ENCODE measurements at places on chromosomes 11 and 22.
A peak's percentile ranks its signal among the peaks of the same experiment; 100 is the strongest.

DNA sequence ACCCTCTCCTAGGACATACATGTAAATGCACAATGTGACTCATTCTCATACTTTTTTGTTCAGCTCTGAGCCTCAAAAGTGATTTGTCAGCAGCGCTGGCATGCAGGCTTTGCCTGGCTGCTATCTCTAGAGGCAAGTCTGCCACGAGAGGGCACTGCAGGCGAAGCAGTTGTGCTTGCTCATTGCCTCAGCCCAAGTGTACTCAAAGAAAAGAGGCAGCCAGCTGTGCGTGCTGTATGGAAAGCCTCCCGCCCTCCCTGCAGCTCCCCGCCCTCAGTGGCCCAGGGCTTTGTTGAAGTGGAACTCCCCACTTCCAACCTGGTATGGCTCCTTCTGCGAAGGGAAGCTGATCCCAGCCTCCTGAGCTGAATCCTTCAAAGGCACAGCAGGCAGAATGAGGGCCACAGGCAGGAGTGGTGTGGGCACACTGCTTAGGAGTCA lies 16.3 kb downstream of the SDHAF2 start:
- DNase-seq: peak; percentile 49

GRCh38 chr11:13338427-13339069 lies 61.0 kb downstream of the BMAL1 start:
- DNase-seq: no peak

- no peak for DNase-seq
Observed at GRCh38 chr22:36143066-36143815, 17.3 kb downstream of the APOL3 start.

DNA sequence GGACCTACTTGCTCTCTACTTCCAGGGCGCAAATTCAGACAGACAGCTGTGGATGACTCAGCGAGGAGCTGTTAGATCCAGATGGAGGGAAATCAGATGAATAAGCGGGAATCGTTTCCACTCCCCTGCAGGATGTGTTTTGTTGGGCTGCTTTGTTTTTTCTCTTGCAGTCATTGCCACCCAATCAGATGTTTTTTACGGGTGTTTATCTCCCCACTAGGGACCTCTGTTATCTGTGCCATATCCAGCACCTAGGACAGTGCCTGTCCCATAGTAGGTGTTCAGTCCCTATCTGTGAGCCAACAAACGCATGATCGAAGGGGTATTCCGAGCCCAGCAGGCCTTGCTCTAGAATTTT lies 51.1 kb upstream of the PARVG start:
- no peak for DNase-seq

DNA sequence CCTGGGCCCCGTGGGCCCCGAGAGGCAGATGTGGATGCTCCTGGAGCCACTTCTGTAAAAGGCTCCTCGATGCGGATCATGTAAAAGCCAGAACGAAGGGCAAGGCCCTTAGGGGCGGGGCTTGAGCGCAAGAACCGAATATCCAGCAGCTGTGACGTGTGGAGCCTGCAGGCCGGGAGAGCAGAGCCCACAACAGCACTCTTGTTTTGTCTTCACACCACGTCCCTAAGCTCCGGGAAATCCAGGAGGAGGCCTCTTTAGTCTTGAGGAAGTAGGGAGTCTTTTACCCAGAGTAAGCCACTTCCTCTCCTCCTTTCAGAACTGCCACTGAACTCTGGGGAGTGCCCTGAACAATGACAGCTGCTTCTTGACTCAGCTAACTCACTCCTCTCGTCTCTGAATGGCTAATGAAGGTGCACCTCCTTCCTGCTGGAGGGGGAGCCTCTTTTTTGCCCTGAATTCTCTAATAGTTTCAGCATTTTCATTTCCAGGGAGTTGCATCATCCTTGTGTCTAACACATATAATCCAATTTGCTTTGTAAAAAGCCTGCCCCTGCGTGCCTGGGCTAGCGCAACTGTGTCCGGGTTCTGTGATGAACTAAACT lies 12.5 kb downstream of the L3MBTL2 start:
- no peak for DNase-seq

DNA sequence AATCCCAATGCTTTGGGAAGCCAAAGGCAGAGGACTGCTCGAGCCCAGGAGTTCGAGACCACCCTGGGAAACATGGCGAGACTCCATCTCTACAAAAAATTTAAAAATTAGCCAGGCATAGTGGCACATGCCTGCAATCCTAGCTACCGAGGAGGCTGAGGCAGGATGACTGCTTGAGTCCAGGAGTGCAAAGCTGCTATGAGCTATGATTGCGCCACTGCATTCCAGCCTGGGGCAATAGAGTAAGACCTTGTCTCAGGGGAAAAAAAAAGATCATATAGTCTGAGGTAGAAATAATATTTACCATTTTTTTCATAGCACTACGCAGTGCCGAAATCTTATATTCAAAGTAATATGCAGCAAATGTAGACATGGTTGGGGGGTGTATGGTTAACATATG lies 47.8 kb downstream of the MRTFA start:
- DNase-seq: no peak
